ENCODE measurements at places on chromosomes 3 and 15.

GRCh38 chr15:41936649-41937567, 35.4 kb downstream of the EHD4 start:
- DNase-seq, result no peak

DNA sequence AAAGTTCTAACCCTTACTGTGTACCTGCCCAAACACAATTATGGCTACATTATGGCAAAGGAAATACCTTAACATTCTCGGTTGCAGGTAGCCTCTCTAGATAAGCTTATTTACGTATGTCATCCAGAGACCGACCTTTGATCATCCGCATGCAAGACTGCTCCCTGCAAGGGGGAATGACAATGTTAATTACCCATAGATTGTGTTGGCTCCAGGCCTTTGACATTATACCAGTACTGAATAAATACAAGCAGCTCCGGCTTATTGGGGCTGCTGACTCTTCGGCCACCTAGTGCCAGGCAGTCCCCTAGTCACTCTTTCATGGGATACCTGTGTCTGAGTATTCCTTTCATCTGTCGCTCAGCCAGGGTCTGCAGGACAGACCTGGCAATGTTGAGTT, 223.5 kb downstream of the DTWD1 start:
- no peak for DNase-seq

- peak; percentile 85 for DNase-seq
Observed at GRCh38 chr3:36677331-36678007, 86.9 kb downstream of the DCLK3 start.

DNA sequence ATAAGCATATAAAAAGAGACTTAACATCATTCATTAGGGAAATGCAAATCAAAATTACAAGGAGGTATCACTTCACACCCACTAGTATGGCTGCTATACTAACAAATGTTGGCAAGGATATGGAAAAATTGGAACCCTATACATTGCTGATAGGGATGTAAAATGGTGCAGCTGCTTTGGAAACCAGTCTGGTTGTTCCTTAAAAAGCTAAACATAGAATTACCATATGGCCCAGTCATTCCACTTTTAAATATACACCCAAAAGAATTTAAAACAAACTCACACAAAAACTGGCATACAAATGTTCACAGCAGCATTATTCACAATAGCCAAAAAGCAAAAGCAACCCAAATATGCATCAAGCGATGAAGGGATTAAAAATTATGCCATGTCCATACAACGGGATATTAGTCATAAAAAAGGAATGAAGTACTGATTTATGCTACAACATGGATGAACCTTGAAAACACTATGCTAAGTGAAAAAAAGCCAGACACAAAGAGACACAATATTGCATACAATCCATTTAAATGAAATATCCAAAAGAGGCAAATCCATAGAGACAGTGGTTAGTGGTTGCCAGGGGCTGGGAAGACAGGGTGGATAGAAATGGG, 118.3 kb downstream of the OSBPL10 start:
- DNase-seq, result no peak

DNA sequence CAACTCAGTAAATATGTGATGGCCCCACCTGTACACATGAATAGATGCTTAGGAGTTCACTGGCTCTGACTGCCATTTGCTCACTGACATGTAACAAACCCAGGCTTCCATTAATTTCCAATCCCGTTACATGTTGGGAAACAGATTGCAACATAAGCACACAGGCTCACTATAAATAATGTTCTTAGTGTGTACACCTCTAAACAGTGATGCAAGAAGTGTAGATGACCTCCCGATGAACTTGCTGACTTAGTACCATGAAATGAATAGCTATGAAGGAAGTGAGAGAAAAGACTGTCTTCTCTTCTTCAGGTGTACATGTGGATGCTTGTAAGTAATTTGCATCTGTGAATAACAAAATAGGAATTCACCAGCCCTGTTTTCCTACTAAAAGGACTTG, 21.4 kb upstream of the FSIP1 start:
- DNase-seq, result peak; percentile 78

GRCh38 chr15:57445872-57446271, 69.6 kb downstream of the CGNL1 start:
- no peak for DNase-seq

- DNase-seq, result peak; percentile 12
Observed at GRCh38 chr15:66899555-66900350, 165.6 kb upstream of the SMAD3 start.

DNA sequence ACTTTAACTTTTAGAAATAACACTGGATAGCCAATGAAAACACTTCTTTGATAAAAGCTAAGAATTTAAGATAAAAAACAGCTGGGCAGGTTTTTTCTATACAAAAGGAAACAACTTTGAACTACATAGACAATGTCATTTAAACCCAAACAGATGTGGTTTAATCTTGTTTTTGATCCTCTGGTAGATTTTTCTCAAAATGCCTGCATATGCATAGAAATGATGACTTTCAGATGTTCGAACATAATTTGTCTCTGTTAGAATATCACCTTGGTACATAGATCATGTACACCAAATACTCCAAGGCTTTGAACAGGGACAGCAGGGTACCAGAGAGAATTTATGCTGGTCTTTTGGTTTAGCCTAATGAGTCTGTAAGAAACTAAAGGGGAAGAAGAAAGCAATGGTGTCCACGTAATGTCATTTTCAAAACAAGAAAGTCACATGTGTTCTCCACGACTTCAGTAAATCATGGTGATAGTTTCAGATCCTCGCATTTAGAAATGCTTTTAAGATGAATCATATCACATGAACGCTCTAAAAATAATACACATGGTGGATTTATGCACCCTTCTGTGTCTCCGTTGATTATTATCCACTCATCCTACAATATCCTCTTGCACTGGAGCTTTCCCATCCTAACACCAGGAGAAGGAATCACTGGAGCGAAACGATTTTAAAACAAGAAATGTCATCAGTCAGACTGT, 160.1 kb upstream of the PDZRN3 start:
- no peak for DNase-seq

DNA sequence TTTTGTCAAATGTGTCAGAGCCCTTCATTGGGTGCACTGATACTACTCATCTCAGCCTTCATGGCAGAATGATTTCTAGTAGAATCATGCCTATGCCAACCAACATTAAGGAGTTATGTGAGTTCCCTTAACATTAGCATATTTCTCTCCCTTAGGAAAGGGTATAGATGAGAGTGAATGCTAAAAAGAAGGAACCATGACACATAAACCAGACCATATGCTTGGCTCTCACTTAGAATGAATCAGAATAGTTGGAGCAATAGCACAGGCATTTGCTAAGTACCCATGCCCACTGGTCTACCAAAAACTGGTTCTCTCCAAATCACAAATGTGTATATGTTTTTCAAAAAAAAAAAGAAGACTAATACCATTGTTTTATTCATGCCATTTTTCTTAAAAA, 51.1 kb downstream of the STRIT1 start:
- no peak for DNase-seq

DNA sequence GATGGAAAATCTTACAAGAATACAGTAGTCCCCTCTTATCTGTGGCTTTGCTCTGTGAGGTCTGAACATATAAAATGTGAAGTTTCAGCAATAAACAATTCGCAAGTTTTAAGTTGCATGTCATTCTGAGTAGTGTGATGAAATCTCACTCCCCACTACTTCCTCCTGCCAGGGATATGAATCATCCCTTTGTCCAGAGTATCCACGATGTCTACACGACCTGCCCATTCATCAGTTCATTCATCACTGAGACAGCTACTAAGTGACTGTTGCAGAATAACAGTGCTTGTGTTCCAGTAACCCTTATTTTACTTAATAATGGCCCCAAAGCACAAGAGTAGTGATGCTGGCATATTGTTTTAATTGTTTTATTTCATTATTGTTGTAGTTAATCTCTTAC, 489.2 kb upstream of the UBE2E2 start:
- peak; percentile 94 for DNase-seq

GRCh38 chr3:87495938-87496337, 219.6 kb upstream of the POU1F1 start:
- no peak for DNase-seq

- DNase-seq, result no peak
Observed at GRCh38 chr15:23869396-23869795, 182.3 kb upstream of the NDN start.

GRCh38 chr3:187247398-187247797, 44.1 kb downstream of the MASP1 start:
- DNase-seq, result no peak

- DNase-seq, result no peak
Observed at GRCh38 chr3:69983546-69984265, 15.8 kb upstream of the SAMMSON start.

GRCh38 chr15:80967991-80968510, 21.6 kb downstream of the MESD start:
- no peak for DNase-seq

DNA sequence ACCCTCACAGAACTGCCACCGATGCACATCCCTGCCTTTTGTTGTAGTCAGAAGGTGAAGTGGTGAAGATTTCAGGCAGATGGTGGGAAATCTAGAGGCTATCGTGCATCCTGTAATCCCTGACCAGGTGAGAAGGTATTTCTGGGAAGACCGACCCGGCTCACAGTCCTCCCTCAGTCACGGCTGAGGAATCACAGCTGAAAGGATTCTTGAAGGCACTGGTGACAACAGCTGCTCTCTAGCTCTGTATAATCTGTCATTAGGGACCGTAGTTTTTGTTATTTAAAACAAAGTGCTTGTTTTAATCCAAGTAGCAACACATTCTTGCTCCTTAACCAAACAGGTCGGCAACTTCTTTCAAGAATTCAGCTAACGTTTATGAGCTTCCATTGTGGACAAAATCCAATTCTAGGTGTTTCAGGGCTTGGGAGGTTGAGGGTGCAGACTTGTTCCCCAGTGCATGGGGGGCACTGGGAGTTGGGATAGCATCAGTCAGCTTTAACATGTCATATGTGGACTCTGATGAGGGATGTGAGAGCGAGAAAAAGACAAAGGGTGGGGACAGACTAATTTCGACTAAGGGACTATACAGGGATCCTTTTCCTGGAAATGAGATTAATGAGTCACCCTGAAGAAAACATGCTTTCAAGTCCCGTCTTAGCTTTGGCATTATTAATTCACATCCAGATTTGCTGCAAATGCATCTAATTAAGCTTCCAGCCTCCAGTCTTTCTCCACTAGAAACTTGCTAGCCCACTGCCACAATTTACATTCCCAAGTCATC, 141.0 kb upstream of the RASGRP1 start:
- no peak for DNase-seq

- DNase-seq, result no peak
Observed at GRCh38 chr3:145457825-145458552, 703.0 kb downstream of the PLOD2 start.

GRCh38 chr3:105465251-105465853, 98.6 kb downstream of the ALCAM start:
- no peak for DNase-seq

- DNase-seq, result no peak
Observed at GRCh38 chr3:127761441-127761801, 60.9 kb downstream of the MGLL start.

DNA sequence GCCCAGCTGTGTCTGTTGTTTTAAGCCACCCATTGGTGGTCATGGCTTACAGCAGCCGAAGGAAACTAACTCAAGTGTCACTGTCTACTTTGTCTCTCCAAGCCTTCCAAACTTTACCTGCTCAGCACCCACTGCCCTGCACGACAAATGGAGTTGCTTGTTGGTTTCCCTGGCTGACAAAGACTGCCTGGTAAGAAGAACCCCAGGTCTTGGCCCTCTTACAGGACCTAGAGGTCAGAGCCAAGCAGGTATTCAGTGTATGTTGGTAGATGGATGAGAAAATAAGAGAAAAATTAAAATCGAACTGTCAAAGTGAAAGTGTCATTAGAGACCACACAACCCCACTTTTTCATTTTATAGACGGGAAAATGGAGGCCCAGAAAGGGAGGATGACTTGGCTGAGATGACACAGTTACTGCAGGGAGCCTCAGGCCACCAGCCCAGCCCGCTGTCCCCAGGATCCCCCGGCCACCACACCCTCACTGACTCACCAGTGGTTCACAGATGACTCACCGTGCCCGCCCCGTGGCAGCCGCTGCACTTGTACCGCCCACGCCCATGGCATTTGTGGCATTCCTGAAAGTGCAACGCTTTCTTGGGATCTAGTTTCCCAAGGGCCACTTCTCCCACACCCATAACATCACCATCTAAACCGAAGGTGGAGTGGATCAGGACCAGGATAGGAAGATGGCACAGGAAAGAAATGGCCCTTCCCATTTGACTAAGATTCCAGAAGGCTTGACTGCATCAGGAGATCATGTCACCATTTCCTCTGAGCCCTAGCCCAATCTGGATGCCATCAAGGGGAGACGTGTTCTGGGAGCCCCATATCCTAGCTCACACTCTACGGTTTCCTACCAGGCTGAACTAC, 15.2 kb downstream of the SSUH2 start:
- peak; percentile 96 for DNase-seq

DNA sequence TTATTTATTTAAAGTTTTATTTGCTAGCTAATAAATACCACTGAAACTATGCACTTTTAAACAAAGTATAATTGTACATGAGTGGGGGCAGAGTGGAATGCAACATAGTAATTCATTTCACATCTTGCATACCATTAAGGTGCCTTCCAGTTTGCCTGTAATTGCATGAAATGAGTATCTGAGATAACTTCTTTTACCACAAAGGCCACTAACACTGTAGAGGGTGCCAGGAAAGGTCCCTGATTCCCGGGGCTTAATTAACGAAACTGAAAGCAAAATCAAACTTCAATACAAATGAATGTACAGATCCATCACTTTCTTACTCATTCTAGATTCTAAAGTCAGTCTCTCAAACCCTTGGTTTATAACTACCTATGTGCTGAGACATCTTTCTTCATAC, 2.1 kb downstream of the CD47 start:
- peak; percentile 36 for DNase-seq

DNA sequence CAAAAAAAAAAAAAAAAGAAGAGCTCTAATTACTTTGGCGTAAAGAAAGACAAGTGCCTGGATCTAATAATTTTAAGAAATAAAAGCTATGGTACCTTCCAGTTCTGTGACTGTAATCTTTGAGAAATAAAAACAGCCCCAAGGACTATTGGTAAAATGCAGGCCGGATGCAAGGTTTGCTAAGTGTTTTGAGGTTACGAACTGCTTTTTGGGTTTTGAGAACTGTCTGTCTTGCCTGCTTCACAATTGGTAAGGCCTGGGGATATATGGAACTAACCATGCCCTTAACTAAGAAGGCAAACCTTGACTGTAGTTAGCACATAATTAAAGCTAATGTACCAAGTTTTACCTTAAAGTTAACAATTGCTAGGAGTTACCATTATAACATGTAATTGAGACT, 388.4 kb upstream of the CBLB start:
- DNase-seq, result no peak

GRCh38 chr15:64387562-64388168, at the start of gene TRIP4:
TSS of gene TRIP4 (plus strand) at chr15:64387836. CDS start at chr15:64387864, 28 bp downstream.
- peak; percentile 94 for DNase-seq

DNA sequence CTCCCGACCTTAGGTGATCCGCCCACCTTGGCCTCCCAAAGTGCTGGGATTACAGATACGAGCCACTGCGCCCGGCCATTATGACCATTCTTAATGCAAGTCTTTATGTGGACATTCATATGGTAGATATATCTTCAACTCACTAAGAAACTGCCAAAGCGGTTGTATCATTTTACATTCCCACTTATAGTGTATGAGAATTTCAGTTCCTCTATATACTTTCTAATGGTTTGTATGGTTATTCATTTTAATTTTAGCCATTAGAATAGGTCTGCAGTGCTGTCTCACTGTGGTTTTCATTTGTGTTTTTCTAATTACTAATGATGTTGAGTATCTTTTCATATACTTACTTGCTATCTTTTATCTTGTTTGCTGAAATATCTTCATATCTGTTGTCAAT, 32.5 kb downstream of the TCF12 start:
- DNase-seq, result no peak

GRCh38 chr15:45265506-45265905, 13.5 kb downstream of the SLC28A2 start:
- DNase-seq, result peak; percentile 23

Measured in MCF 10A (cell line).